Ascending aorta (tissue), 2 donors: ENCODE measurements at places on chromosomes 7 and 10. TPM values are rescaled to one million over a fixed set of nuclear protein-coding genes. Genes with fewer than 3 reads are reported as not detected.

DNA sequence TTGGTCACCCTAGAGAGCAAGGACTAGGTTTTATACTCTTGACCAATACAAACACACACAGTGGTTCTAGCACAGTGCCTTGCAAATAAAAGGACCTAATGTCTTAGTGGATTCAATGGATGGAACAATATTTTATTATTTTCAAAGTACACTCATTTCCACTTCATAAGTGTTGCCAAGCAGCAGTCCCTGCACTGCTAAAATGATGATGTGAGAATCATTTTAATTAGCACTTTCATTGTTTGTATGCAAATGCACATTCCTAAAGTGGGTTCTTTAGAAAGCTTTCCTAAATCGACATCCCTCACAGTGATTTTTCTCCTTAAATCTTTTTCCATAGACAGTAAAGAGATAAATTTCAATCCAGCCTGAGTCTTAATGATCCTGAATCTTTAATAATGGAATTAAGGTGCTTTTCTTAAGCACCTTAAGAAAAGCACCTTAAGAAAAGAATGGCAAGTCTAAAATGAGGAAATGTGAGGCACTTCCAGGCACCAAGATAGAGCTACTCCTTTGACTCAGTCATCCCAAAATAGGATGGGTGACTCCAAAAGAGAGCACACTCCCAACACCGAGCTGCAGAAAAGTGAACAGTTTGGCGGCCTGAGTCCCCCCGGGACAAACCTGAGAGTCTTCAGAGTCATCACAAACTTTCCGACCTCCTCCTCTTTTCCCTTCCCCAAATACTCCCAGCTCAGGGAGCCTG is 84.5 kb downstream of the SORBS1 start:
- peaks cover 20% of the 10 kb centered on the region for H3K36me3 ChIP-seq
- peak overlapping the region; percentile 96 for H3K27ac ChIP-seq
- H3K4me1 ChIP-seq = peaks cover 39% of the 10 kb centered on the region
- H3K27me3 ChIP-seq = no peaks in the 10 kb centered on the region
- no peak overlapping the region for H3K4me3 ChIP-seq

DNA sequence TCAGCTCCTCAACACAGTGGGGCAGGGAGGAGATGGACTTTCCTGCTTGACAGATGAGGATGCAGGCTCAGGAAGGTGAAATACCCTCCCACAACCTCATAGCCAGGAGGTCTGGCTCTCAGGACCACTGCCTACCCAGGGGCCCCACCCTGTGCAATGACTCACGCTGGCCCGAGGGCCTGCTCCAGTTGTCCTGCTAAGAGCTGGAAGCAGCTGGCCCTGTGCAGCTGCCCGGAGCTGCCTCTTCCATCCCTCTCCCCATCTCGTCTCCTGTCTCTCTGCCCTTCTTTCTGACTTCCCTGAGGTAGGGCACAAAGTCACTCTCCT is 123.9 kb downstream of the ZMIZ1 start:
- no peaks in the 10 kb centered on the region for H3K27me3 ChIP-seq
- no peak overlapping the region for H3K4me3 ChIP-seq
- no peaks in the 10 kb centered on the region for H3K36me3 ChIP-seq
- peaks cover 7% of the 10 kb centered on the region for H3K4me1 ChIP-seq
- peak overlapping the region; percentile 33 for H3K27ac ChIP-seq

GDF2 gene
- 0.21 TPM for total RNA-seq

- H3K27ac ChIP-seq = peak overlapping the region; percentile 99
- DNase-seq = no peak
- H3K4me3 ChIP-seq = peak overlapping the region; percentile 29
- no peaks in the 10 kb centered on the region for H3K36me3 ChIP-seq
Measured at GRCh38 chr7:74003621-74004020, 24.4 kb upstream of the ELN start.

SEMA3E gene
- total RNA-seq = 4.3 TPM

DNA sequence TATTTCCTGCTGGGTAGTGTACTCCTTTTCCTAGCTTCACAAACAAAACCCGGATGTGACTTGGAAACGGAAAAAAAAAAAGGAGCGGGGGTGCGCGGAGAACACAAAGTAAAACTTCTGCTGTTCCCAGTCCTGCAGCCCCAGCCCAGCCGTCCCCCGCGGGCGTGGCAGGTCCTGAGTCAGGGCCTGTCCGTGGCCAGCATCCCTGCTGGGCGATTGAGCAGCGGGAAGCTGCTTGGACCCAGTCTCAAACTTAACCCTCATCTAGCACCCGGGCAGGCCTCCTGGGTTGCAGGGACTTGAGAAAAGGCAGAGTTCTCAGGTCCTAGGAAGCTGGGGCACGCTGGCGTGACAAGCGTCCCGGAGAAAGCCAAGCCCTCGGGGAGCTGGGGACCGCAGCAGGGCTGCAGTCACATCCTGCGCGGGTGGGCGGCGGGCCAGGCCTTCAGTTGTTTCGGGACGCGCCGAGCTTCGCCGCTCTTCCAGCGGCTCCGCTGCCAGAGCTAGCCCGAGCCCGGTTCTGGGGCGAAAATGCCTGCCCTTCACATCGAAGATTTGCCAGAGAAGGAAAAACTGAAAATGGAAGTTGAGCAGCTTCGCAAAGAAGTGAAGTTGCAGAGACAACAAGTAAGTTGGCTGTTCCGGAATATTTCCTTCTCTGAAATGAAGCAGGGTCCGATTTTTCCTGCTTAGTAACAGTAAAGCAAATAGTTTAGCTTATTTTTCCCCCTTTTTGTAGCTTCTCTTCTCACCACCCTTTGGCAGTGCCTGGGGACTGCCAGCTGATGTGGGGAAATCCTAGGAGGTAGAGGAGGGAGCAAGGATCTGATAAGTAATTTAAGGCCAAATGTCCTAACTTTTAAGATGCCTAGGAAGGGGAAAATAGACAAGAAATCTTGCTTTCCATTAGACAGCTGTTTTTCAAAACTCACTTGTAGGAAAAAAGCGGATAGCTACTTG is at the start of gene GNG11:
Gene GNG11, plus strand, starts transcription at position 129 of the 960 bp plus-strand sequence. Its CDS starts 403 bp downstream, at position 532.
- no peaks in the 10 kb centered on the region for H3K27me3 ChIP-seq
- H3K4me3 ChIP-seq = peak within 1 kb of the TSS; percentile 60
- DNase-seq = peak; percentile 82

DNA sequence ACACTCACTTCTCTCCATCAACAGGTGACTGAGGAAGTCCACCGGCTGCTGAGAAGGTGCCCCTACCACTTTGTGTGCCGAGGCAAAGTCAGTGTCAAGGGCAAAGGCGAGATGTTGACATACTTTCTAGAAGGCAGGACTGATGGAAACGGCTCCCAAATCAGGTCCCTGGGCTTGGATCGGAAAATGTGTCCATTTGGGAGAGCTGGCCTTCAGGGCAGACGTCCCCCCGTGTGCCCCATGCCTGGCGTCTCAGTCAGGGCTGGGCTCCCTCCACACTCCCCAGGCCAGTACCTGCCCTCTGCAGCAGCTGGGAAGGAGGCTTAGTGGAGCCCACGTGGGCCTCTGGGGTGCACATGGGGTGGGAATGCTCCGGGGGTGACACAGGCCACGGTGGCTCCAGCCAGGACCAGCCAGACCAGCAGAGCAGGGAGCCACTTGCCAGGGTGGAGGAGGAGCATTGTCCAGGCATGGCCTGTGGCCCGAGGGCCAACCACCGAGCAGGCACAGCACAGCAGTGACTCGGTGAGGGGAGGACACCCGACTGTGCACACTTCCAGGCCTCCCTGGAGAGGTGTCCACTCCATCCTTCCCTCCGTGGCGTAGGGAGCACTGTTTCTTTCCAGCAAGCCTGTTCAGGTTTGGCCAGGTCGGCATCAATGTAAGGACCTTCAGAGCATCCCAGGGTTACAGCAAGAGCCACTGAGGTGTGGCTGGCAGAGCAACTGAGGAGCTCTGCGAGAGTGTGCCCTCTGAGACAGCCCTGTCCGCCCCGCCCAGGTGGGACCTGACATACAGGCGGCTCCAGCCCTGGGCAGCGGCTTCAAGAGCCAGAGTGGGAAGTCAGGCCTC is 139.7 kb downstream of the ADCY1 start:
- no peaks in the 10 kb centered on the region for H3K36me3 ChIP-seq
- no peaks in the 10 kb centered on the region for H3K4me1 ChIP-seq
- H3K27ac ChIP-seq = no peak overlapping the region
- DNase-seq = no peak

- DNase-seq = no peak
- no peak overlapping the region for H3K4me3 ChIP-seq
- peak overlapping the region; percentile 58 for H3K27ac ChIP-seq
Measured at GRCh38 chr10:112363696-112364688, 9.9 kb upstream of the ACSL5 start.

MACROH2A2 gene
- total RNA-seq = 8.2 TPM

GRCh38 chr10:12418725-12419261 is 69.4 kb downstream of the CAMK1D start:
- H3K36me3 ChIP-seq = no peaks in the 10 kb centered on the region
- H3K4me1 ChIP-seq = peaks cover 9% of the 10 kb centered on the region
- DNase-seq = no peak
- peak overlapping the region; percentile 49 for H3K27ac ChIP-seq

ZSCAN21 gene
- 58.5 TPM for total RNA-seq

GRCh38 chr7:51262796-51263531 is 53.6 kb downstream of the COBL start:
- no peaks in the 10 kb centered on the region for H3K4me1 ChIP-seq
- H3K27ac ChIP-seq = no peak overlapping the region
- no peaks in the 10 kb centered on the region for H3K36me3 ChIP-seq
- H3K27me3 ChIP-seq = no peaks in the 10 kb centered on the region
- H3K4me3 ChIP-seq = no peak overlapping the region
